Midbrain (tissue), 1 donor: ENCODE measurements at places on chromosomes 1 and 21.

DNA sequence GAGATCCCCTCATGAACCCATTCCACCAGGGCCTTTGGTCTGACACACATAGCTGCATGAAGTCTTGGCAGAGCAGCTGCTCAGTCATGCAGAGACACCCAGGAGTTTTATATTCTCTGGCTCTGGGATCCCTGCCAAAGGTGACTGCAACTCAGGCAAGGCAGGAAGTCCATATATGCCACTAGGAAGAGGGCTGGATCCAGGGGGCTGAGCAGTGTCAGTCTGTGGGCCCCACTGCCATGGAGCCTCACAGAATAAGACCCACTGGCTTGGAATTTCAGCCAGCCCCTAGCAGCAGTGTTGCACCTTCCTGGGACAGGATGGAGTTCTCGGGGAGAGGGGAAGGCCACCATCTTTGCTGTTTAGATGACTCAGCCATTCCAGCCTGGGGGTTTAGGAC lies 199.7 kb downstream of the TBX15 start:
- DNase-seq = no peak

DNA sequence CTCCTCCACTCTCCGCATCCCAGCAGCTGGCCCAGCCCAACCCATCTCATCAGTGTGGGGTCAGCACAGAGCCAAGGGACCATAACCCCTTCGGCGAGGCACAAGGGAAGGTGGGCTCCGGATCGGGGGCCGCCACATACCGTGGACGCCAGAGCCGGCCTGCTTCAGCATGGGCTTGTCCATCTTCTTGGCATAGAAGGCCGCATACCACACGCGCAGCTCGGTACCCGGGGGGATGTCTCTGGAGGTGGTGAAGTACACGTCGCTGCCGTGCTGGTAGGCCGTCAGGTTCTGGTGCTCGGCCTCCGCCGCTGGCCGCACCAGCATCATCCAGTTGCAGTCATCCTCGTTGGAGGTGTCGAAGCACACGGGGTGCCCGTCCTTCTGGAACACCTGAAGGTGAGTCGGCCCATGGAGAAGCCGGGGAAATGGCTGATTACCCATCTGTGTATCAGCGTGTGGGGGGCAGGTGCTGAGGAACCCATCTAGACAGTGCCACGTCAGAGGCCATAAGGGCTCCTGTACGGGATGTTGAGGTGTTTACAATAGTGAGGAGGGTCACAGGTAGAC lies 24.6 kb downstream of the PRDM15 start:
- no peak for DNase-seq

DNA sequence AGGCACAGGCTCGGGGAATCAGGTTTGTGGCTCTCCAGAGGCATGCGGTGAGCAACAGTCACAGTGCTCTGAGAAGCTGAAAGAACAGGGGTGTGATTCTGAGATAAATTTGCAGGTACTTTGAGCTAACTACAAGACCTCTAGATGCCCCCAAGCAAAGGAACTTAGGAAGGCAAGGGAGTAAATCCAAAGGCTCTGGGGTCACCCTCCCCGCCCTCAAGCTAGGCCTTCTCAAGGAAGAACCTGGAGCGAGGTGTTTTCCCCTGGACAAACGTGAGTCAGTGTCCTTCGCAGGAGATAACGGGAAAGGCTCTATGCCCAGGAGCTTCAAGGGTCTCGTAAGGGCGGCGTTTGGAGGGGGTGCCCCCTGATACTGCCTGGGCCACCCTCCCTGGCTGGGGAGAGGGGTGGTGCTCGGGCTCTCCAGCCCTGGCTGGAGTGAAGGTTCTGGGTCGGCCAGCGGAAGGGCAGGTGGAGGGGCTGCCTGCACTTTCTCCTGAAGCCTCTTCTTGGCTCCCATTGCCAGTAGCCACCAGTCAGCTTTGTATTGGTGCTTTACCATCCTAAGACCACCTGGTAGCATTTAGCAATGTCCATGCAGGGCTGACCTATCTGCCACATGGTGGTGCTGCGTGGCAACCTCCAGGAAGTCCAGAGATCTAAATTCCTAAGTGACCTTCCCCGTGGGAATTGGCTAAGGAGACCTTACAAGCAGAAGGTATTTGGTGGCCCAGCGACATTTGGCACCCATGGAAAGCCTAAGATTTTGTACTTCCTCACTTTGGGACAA lies 44.0 kb downstream of the GPR161 start:
- DNase-seq = no peak

GRCh38 chr1:6280761-6281451 lies 20.0 kb upstream of the GPR153 start:
- no peak for DNase-seq

GRCh38 chr1:163528710-163529348 lies 207.1 kb downstream of the NUF2 start:
- DNase-seq = peak; percentile 0

DNA sequence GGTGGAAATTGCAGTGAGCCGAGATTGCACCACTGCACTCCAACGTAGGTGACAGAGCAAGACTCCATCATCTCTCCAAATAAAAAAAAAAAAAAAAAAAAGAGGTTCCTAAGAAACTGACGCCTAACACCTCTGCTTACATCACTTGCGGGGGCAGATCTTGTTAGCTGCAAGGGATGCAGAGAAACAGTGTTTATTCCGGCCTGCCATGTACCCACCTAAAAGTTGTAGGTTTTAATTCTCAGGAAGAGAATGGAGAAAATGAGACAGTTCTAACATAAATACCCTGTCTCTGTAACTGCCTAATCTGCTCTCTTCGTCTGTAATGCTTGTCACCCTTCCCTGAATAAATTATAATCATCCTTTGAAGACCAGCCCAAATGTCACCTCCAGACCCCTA lies 9.0 kb upstream of the SRSF4 start:
- no peak for DNase-seq

- DNase-seq = peak; percentile 15
Observed at GRCh38 chr1:213166852-213167251, 115.8 kb downstream of the RPS6KC1 start.

DNA sequence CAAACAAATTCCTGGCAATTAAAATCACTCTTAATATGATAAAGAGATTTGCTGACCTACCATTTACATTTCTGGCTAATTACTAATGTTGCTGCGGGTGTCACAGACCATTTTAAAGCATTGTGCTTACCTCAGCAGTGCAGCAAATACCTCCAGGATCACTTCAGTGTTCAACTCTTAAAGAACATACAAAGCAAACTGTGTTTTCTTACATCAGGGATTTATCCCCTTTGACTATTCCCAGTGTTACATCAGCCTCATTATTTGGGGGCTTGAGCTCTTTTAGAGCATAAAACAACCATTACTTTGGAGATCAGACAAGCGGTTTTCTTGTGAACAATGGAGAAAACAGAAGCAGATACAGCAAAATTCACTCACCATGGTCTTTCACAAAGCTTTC lies 185.4 kb downstream of the LYPLAL1 start:
- DNase-seq = no peak

DNA sequence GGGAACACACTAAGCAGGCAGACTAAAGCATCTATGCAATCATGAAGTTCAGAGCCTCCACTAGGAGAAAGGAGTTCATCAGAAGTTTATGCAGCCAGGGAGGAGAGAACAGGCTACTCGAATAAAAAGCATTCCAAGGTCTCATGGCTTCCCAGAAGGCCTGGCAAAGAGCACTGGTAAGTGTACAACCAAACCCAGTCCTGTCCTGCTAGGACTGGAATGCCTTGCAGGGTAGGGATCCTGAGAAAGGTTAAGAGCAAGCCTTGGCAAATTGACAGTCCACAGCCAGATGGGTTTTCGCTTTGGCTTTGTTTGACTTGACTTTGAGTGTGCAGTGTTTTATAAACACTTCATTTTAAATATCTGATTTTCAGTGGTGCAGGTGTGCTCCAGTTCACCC lies 133.6 kb upstream of the ATP1B1 start:
- DNase-seq = no peak

DNA sequence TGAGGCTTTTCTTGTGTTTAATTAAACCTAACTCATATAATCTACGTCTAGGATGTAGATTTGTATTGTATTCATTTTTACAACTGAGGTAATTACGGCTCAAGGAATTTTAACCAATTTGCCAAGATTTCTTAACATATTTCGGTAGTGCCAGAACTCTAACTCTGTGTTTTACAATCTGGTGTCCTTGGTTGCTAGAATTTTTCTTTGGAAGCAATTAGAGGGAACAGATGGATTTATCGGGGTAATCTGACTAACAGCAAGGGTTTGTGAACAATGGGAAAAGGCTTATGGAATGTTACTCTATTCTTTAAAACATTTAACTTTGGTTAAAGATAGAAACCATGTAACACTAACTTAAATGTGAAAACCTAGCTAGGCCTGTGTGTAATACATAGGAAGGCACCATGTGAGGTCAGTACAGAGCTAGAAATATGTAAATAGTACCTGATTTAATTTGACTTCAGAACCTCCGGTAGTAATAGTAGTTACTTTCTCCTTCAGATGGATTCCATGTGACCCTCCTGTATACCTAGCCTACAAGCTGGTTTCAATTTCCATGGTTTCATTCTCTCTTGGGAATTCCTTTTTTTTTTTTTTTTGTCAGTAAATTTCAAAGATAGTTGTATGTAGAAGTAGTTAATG lies 1.2 kb downstream of the MTF2 start:
- DNase-seq = peak; percentile 9

DNA sequence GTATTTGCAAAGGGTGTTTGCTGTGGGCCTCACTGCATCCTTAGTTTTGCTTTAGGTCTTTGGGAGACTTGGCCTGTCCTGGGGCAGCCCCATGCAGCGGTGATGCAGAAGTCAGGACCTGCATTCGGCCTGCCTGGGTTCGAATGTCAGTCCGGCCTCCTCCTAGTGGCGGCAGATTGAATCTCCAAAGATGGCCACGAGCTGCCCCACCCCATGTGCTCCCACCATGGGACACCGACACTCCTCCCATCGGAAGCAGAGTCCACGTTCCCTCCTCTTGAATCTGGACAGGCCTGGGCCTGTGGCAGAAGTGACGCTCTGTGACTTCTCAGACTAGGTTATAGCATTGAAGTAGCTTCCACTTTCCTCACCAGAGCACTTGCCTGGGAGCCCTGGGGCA lies 16.3 kb upstream of the NPPB start:
- DNase-seq = no peak

- peak; percentile 58 for DNase-seq
Observed at GRCh38 chr1:36924282-36924811, 110.0 kb downstream of the GRIK3 start.
